Naive B cell (primary cell): ENCODE measurements at places on chromosomes 6 and 20. TPM values are rescaled to one million over a fixed set of nuclear protein-coding genes. Genes with fewer than 3 reads are reported as not detected.

DNA sequence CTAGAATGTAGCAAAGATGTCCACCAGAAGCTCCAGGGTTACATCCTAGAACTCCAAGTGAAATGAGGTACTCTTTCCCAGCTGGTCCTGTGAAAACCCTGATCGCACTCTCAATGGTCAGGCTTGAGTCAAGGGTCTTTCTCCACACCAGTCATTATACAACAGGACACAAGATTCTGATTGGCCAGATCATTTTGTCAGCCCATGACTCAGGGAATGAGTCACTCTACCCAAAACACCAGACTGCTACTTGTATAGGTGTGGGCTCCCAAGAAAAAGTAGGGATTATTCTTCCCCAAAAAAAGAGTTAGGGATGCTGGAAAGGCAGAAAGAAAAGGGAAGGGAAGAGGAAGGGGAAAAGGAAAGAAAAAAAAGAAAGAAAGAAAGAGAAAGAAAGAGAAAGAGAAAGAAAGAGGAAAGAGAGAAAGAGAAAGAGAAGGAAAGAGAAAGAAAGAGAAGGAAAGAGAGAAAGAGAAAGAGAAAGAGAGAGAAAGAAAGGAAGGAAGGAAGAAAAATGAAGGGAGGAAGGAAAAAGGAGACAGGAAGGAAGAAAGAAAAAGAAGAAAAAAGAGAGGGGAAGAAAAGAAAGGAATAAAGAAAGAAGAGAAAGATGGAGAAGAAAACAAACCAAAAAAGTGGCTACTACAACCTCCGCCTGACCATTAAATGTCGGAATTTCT is 30.5 kb downstream of the ANKEF1 start:
- no peak for DNase-seq

- DNase-seq: peak; percentile 64
Observed at GRCh38 chr6:26304797-26305640, 60.0 kb upstream of the BTN3A2 start.

DNA sequence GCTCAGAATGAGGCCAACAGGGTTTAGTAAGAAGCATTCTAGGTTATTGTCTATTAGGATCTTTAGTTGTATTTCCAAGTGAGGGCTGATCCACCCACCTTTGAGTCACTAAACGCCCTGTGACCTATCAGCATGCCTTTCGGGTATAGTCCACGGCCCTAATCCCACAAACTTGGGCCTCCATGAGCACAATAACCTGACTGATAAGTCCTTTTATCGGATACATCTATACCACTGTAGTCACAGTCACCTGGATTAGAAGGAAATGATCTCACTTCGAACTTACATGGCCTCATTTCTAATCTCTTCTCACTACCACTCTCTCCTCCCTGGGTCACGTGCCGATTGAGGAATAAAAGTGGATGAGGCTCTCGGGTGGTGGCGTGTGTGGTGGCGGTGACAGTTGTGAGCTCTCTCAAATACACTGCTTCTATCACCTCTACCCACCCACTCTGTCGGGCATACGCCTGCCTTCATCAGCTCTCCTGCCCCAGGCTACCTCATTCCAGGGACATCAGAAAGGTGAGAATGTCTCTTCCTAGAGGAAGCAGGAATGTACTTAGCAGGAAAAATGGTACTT is 65.2 kb downstream of the TRAM2 start:
- DNase-seq: no peak

GRCh38 chr6:13300643-13301590 is 27.4 kb downstream of the TBC1D7 start:
- DNase-seq: no peak

GRCh38 chr6:31826793-31827285 is 699 bp upstream of the HSPA1B start:
- DNase-seq: no peak

DNA sequence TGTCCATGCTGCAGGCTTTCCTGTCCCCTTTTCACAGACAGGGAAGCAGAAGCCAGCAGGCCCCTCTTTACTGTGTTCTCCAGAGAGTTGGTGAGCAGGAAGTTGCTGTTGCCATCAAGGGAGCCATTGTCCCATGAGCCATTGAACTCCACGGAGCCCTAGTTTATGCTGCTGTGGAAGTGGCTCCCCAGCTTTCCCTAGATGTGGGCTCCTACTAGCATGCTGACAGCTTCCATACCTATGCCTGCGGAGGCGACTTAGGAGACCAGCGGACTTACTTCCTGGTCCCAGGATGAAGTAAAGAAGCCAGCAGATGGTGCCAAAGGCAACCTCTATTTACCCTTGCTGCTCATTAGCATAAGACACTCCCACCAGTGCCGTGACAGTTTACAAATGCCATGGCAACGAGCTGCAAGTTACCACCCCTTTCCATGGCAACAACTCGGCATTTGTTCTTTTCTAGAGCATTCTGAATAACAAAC is 30.8 kb upstream of the FKBP1A start:
- DNase-seq: no peak

DNA sequence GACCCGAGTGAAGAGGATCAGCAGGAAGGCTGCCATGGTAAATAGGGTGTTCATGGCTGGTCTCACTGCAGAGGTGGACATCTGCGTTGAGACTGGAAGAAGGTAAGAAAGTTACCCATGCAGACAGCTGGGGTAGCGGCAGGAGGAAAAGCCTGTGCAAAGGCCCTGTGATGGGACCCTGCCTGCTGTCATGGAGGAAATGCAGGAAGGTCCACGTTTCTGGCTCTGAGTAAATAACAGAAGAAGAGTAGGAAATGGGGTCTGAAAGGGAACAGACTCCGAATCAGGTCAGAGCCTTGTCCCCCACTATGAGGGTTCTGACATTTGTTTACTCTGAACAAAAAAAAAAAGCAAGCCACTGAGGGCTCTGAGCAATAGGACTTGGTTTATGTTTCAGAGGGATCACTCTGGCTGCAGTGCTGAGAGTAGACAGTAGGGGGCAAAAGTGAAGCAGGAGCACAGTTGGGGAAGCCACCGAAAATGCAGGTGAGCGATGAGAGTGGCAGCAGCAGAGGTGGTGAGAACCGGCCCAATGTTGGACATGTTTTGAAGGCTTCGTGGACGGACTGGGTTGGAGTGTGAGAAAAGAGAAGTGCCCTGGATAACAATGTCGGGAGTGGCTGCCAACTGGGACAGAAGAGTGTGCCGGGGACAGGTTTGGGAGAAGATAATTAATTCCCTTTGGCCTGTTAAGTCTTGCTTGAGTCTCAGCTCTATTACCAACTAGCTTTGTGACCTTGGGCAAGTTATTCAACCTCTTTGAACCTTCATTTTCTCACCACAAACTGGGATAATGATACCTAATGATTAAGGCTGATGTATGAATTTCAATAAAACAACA is 57.9 kb upstream of the MAP7 start:
- peak; percentile 63 for DNase-seq

DNA sequence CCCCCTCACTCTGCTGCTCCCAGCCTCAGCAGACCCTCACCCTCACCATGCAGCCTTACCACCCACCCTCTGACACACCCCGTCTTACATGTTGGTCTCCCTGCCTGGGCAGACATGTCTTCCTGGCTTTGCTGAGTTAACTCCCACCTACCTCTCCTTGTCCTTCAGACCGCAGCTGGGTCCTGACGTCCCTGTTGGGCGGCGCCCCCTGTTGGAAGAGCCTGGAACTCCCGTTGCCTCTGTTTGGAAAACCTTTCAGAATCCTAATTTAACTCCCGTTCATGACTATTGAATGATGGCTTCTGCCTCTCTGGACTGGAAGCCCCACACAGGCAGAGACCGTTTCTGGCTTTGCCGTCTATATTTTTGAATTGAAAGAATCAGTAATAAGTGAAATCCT is 245.1 kb downstream of the MYLK4 start:
- no peak for DNase-seq

GRCh38 chr20:8216375-8217200 is 84.5 kb downstream of the PLCB1 start:
- no peak for DNase-seq

- peak; percentile 42 for DNase-seq
Observed at GRCh38 chr6:108117427-108118358, 43.2 kb upstream of the OSTM1 start.

- DNase-seq: no peak
Observed at GRCh38 chr20:46757135-46757534, 47.7 kb downstream of the SLC2A10 start.

- no peak for DNase-seq
Observed at GRCh38 chr20:2305946-2306345, 10.1 kb downstream of the TGM3 start.

GRCh38 chr6:53771785-53772624 is 22.8 kb upstream of the LRRC1 start:
- DNase-seq: no peak

DNA sequence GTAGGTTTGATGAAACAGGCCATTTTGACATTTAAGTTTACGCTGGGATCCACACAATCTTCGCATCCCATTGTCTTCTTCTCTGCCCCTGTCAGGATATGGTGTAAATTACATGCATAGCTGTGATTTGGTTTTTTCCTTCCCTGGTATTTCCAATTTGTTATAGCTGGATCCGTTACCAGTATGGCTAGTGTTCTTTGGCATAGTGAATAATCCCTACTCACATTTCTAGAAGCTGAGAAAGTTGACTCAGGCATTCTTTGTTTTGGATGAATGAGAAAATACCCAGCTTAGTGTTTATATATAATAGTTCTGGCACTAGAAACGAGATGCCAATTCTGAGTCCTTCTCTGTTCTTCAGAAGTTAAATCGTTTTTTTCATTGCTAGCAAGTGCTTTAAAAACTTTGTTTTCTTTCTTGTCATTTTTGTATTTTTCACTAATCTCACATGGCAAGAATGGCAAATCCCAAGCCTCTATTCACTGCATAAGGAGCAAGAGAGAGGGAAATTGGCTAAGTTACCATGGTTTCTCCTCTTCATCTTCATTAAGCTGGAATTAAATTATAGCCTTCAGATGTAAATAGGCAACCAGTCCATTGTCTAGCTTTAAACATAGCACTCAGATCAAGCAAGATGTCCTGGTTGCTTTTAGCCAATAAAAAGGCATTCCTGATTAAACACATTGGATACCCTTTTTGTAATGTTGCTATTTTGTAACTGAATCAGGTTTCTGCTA is 91.9 kb upstream of the LAMP5 start:
- no peak for DNase-seq

DNA sequence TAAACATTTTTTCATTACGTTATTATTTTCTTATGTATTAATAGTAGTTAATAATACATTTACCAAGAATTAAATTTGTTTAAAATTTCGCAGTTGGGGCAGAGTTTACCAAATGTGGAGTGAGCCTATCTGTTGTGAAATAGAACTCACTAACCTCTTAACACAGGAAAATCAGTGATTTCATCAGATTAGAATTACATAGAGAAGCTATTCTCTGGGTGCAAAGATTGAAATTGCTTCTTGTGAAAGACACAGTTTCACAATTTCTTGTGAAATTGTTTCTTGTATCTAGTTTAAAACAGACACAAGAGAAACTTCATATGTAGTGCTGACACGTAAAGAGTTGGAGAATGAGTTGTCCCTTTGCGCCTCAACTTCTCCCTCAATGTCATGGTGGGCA is 69.4 kb upstream of the PRL start:
- DNase-seq: no peak

GRCh38 chr6:115594891-115595290 is 465.8 kb downstream of the FRK start:
- no peak for DNase-seq

GRCh38 chr20:41692479-41693135 is 74.4 kb upstream of the CHD6 start:
- peak; percentile 73 for DNase-seq

- no peak for DNase-seq
Observed at GRCh38 chr6:82072121-82072521, 175.4 kb downstream of the IBTK start.

GRCh38 chr20:35299780-35300179 is 7.6 kb upstream of the FAM83C start:
- DNase-seq: no peak

DNA sequence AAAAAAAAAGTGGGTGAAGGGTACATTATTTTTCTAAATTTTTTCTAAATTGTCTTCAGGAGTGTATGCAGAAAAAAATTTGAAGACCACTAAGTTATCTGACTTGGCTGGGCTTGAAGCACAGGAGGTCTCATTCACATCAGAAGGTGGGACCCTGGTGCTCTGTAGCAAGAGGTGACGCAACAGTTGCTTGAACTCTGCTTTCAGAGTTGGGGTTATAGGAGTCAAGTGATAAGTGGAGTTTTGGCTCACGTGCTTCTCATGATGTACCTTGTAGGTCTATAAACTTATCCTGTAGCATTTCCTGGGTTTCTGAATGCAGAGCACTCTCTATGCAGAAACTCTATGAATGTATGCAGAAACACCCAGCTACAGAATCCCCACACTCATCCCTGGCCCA is 58.5 kb upstream of the FOXC1 start:
- no peak for DNase-seq

DNA sequence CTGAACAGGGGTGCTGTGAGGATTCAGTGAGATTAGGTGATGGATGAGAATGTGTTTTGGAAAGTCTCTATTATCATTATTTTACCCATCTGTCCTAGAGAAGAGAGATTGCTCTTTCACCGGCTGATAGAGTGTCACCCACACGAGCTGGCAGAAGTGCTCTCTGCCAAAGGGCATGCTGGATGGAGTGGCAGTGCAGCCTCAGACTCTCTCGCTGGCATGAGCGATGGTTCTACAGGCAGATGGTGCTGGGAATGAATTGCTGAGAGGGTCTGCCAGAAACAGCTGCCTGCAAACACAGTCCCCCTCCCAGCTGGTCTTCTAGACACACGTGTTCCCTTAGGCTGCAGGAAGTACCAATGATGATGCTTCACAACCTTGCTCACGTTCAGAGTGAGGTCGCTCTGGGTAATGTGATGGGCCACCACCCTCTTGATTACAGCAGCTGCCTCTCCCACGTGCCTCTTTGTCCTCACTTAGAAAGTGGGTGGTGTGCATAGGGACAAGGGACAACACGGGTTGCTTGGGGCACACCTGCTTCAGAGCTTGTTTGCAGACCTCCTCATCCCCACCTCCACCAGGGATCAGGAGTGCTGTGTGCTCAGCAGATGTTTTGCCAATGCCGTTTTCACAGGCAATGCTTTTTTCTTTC is 84.7 kb downstream of the FOXA2 start:
- DNase-seq: no peak

The CLDN20 gene
- not detected for polyA plus RNA-seq

The PACSIN1 gene
- polyA plus RNA-seq: not detected

The EPPIN gene
- polyA plus RNA-seq: not detected

The SLC17A1 gene
- not detected for polyA plus RNA-seq

The RIPPLY2 gene
- not detected for polyA plus RNA-seq

The PKIB gene
- polyA plus RNA-seq: 0.68 TPM

The OTOR gene
- not detected for polyA plus RNA-seq
